ENCODE measurements at places on chromosomes 1 and 21.

DNA sequence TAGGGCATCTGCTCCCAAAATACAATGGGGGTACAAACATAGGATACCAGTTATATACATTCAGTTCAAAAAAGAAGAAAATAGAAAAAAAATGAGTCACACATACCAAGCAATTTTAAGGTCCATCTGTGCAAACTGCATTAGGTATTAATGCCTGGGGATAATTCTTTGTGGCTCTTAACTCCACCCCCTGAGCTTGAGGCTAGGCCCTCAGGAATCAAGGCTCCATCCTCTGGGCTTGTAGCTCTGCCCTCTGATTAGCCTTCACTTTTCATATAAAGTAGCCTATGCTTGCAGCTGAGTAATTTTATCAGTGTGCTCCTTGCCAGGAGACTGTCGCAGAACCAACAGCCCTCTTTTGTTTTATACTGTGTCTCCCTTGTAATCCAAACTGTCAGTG is 69.9 kb upstream of the BACE2 start:
- DNase-seq = no peak

DNA sequence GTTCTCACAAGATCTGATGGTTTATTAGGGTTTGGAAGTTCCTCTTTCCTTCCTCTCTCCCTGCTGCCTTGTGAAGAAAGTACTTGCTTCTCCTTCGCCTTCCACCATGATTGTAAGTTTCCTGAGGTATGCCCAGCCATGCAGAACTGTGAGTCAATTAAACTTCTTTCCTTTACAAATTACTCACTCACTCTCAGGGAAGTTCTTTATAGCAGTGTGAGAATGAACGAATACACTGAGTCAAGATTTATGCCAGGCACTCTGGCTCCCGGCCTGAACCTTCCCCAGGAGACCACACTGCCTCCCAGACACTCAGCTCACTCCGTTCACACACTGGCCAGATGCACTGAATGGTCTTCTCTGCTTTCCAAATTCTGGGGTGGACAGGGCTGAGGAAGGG is 308.3 kb upstream of the AJAP1 start:
- DNase-seq = no peak

DNA sequence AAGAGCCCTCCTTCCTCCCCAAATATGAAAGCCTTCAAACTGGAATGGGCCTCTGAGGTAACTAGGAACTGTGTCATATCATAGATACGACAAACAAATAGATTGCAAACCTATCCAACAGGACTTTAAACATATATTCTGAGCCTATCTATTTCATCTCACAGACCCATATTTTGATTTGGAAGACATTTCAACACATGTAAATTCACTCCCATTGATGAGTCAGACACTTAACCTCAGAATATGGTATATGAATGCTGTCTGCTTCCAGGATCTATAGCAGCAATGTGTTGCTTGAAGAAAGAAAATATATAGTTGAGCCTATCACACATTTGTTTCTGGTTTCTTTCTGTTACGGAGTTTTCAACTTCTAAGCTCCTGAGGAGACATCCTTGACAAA is 221.9 kb upstream of the SAMSN1 start:
- no peak for DNase-seq

DNA sequence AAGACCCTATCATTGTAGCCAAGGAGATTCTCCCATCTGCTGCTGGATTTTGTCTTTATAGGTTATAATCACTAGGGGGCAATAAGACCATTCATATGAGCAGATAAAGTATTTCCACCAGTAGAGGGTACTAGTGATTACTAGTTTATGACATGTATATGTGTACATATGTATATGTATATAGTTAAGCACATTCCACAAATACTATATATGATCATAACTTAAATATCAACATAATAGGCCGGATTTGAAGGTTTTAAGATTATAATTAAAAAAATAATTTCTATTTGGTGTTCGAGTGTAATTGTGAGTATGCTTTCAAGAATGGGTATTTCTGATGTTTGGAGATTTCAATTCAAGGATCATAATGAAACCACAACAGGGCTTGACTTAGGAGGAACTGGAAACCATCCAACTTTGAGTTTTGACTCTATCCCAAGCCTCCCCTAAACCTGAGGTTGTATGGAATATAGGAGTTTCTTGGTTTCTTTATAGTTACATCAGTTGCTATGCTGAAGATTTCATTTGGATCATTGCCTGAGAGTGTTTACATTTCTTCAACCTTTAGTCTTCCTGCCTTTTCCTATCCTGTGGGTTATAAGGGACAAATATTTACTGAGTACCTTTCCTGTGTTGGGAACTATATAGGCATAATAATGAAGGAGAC is 16.9 kb downstream of the TCEANC2 start:
- DNase-seq = no peak

GRCh38 chr1:58975888-58976287 is 192.0 kb upstream of the JUN start:
- no peak for DNase-seq

- no peak for DNase-seq
Observed at GRCh38 chr21:33802481-33802880, 113.1 kb downstream of the ATP5PO start.

GRCh38 chr21:45944601-45945000 is 37.0 kb upstream of the COL6A1 start:
- no peak for DNase-seq

DNA sequence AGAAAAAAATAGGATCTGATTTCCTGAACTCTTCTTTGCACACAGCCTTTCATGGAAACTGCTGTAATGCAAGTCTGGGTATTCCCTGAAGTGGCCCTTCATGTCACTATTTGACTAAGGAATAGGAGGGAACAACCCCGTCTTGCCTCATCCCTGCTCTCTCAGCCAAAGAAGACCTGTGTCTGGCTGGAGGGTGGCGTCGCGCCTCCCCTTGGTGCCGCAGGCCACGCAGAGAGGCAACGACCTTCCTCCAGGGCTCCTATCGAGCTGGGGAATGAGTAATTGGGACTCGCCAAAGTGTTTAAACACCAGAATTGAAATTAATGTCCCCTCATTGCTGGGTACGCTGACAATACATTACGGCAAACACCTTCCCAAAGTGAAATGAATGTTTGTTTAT is 129.8 kb downstream of the PBX1 start:
- DNase-seq = no peak

DNA sequence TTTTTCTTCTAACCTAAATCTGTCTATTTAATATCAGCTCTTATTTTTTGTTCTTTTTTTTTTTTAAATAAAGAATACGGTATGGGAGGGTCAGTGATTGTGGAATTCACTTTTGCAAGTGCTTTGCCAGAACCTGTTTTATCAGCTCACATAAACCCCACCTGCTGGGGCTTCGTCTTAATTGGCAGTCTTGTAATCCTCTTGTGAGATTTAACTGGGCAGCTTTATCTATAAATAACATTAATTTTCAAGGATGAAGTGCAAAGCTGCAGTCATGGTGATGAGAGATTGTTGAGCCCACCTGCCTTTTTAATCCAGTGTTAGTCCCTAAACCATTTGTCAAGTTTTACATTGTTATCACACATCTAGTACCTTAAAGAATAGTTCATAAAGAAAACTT is 18.2 kb upstream of the PDC start:
- DNase-seq = no peak

- peak; percentile 43 for DNase-seq
Observed at GRCh38 chr1:116751146-116751545, 3.1 kb upstream of the CD2 start.

- no peak for DNase-seq
Observed at GRCh38 chr1:238951809-238952208, 434.6 kb upstream of the CHRM3 start.

- DNase-seq = peak; percentile 43
Observed at GRCh38 chr1:46615735-46616134, 876 bp downstream of the MOB3C start.

GRCh38 chr1:119794230-119794875 is 16.9 kb downstream of the REG4 start:
- DNase-seq = no peak

- no peak for DNase-seq
Observed at GRCh38 chr1:67060811-67061218, 6.9 kb upstream of the SLC35D1 start.

DNA sequence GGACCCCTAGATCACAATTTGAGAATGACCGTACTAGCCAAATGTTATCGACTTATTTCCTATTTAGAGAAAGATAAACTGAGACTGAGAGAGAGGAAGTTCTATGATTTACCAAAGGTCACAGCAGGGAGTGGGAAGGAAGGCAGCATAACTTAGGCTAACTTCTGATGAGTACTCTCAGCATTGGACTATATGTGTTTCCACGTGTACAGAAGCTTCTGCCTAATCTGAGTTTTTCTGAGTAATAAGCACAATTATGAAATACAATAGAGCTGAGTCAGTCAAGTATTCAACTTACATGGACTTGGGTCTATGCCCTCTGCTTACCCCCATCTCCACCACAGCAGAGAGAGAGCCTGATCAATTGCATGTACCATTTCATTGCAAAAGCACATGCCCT is 88.1 kb upstream of the HIVEP3 start:
- no peak for DNase-seq

DNA sequence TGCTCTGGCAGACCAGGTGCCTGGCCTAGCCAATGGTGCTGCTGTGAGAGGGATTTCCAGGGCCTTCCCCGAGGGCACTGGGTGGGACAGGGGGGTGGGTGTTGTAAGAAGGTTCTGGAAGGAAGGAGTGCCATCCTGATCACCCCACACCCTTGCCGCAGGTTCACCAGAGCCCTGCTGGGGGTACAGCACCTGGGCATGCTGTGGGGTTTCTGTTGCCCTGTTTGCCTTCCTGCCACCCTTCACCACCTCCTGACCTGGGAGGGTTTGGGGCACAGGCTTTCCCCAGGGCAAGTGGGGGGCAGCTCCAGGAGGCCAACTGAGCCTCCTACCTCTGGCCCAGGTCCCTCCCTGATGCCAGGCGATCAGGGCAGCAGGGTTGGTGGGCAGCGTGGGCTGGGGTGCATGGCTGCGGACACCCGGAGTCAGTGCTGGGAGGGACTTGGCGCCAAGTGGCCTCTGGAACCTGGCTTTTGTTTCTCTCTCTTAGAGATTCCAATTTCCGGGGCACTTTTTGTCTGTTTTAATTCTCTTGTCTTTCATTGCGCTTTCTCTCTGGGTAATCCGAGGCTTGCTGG is 318.8 kb downstream of the PTPRU start:
- no peak for DNase-seq

- no peak for DNase-seq
Observed at GRCh38 chr1:223235091-223235490, 92.0 kb upstream of the TLR5 start.

DNA sequence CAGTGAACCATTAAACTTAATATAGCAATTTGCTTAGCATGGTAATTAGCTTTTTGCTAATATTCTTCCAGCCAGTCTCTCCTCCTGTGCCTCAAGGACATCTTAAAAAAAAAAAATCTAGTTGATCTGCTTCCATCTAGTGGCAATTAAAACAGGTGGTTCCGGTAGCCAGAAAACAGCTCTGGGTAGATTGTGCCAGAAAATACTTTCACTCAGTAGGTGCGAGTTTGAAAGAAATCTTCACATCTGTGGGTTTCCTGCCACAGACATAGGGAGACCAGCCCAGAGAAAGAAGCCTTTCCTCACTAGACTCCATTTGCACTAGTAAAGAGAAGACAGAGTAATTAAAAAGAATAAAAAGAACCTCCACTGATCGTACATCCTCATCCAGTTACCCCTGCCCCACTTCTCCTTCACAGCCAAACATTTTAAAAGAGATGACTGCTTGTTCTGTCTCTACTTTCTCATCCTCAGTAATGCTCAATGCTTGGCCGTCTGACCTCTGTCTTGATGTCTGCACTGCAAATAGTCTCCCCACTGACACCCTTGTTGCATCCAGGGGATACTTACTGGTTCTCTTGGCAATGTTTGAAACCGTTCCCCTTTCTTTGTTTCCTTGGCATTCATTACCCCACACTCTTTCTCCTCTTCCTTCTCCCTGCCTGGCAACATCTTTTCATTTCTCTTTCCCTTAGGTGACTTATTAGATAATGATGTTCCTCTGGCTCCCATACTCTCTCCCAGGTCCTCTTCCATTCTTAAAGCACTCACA is 16.9 kb downstream of the SELL start:
- peak; percentile 72 for DNase-seq

DNA sequence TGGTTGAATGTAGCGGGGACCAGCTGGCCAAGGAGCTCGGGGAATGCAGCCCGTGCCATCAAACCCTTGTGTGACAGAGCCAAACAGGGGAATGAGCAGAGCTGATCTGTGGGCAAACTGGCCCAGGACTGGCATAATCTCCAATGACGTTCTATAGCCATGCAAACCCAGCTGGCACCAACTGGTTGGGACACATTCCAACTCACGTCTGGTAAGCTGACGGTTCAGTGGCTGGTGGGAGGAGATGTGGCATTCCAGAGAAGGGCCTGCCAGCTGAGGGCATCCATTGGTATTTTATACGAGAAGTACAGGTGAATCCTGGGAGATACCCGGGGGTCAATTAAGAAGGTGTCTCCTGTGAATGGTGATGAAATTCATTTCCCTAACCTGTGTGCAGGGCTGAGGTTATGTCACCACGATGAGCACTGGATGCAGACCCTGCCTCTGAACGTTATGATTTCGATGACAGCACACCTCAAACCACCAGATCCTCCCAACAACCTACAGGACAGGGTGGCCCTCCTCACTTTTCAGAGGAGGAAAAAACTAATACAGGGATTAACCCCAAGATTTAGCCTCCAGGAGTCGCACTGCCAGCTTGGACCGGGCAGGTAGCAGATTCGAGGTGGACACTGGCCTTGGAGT is 39.0 kb upstream of the RUNX3 start:
- DNase-seq = no peak

DNA sequence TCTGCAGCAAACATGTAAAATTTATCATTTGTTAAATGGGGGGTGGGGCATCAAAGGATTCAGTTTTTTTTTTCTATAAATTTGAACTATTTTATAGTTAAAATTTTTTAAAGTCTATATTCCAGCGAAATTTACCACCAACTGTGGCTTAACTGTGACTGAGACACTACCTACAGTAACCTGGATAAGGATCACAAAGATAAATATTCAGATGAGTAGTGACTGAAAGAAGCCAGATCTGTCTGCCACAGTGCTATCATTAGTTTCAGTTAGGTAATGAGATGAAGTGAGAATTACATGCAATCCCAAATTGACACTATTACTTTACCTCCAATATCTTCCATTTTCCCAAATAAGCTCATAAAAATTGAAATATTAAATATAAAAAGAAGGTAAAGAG is 5.4 kb downstream of the SPATA6 start:
- DNase-seq = no peak

DNA sequence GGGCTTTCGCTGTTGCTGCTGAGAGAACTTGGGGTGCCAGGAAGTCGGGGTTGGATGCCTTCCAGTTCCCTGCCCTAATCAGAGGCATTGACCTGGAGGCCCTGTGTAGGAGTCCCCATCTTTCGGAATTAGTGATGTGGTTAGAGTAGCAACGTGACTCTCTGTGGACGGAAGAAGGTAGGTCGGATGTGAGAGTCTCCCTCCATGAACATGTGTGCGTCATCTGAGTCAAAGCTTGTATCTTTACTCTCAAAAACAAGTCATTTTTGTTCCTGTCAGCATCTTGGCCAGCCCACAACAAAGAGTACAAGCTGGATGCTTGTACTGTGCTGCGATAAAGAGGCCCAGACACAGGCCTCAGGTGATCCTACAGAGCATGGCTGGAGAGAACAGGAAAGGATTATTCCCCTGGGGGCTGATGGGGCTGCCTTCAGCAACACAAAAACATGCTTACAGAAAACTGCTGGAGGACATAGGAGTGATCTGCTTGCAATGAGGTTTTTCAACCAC is 31.0 kb upstream of the IL10 start:
- DNase-seq = peak; percentile 91

Data from activated CD8-positive, alpha-beta T cell treated with anti-CD3 and anti-CD28 coated beads, Interleukin-2, amount 10 ng/mL, durations not matched to agents 7 days and 5 days (primary cell).